ENCODE measurements at places on chromosomes 16 and 17.
A peak's percentile ranks its signal among the peaks of the same experiment; 100 is the strongest.

DNA sequence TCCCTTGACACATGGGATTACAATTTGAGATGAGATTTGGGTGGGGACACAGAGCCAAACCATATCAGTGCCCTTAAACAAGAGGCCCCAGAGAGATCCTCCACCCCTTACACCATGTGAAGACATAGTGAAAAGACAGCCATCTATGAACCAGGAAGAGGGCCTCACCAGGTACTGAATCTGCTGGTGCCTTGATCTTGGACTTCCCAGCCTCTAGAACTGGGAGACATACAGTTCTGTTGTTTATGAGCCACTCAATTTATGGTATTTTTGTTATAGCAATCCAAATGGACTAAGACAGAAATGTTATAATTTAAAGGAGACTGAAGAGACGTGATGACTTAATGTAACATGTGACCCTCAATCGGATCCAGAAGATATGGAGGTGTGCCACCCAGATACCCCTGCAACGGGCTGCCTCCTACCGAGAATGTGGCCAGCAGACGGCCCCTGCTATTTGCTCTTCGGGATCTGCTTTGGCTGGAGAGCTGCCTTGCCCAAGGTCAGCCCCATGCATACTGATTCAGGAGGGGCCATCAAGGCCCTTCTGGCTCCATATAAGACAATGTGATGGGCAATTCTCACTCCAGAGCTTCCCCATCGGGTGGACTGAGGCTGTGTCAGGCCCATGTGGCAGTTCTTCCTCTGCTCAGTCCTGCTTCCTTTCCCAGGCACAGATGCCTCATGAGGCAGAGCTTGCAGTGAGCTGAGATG lies 80.6 kb downstream of the NETO2 start:
- no peak for DNase-seq

GRCh38 chr17:48457080-48457836 lies 27.2 kb upstream of the SKAP1 start:
- peak; percentile 28 for DNase-seq

GRCh38 chr17:39867880-39868553 lies at the start of gene ZPBP2:
ZPBP2 (plus strand) TSS chr17:39868202; CDS start chr17:39868355, 153 bp downstream.
- no peak for DNase-seq

GRCh38 chr17:62847426-62847825 lies 39.3 kb upstream of the MARCHF10 start:
- no peak for DNase-seq

DNA sequence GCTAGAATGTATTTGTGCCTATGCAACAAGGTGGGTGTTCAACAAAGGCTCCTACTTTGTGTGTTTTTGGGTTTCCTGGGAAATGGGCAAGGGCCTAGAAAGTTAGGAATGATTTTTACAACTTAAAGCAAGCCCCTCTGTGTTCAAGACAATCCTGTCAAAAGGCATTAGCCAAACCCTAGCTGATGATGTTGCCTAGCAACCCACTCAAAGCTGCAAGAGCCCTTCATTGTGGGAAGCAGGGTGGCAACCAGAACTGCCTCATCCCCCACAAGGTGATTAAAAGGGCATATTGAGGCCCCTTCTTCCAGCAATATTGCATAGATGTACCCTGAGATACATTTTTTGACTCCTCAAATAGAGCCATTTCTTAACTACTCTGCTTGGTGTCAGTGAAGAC lies 16.0 kb upstream of the RASL10B start:
- no peak for DNase-seq

- DNase-seq: no peak
Observed at GRCh38 chr17:29686993-29687590, 64.4 kb upstream of the CORO6 start.

DNA sequence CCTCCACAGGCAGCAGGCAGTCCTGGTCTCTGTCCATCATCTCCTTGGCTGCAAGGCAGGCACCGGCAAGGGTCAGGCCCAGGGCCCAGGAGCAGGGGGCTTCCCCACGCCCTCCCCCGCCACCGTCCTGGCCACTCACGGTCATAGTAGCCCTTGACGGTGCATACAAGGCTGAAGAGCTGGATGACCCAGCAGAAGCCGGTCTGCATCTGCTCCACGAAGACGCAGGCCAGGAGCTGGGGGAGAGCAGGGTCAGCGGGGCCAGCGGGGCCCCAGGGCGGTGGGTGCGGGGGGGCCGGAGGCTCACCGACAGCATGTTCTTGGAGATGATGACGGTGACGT lies 20.1 kb downstream of the CTU2 start:
- no peak for DNase-seq

DNA sequence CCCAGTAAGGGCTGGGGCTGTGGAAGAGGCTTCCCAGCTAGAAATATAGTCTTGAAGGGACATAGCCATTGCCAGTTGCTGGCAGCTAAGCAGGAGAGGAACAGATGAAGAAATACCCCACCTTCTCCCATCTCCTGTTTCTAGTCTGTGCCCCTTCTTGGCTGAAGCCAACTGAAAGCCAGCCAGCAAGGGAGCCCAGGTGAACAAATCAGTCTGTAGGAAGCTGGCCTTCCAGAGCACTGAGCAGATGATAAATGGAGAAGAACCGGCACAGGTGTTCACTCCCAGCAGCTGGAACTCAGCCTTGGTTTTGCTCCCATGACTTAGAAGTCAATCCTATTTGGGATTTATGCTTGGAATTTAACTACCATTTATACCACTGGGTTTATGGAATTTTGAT lies 69.2 kb upstream of the DHX40 start:
- DNase-seq: peak; percentile 67

DNA sequence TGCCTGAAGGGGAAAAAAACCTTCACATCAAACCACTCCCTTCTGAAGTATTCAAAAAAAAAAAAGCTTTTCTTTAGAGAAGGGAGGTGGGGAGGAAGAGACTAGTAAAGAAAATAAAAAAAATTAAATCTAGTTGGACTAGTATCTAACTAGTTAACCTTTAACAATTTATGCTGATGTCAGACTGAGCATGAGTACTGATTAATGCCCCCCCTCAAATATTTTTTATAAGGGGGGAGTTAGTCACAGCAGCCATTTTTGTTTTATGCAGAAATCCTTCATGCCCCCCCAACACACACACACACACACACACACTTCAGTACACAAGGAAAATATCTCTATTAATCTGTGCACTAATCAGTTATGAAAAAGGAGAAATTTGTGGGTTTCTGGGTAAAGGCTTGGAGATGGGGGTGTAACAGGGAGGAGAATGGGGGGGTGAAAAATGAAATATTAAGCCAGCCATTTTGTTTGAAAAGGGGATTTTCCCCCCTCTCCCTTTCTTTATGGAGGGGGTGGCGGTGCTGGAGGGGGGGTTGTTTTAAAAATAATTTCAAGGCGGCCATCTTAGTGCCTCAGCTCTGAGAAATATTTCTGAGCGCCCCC lies 4.7 kb upstream of the CHD3 start:
- DNase-seq: peak; percentile 74

DNA sequence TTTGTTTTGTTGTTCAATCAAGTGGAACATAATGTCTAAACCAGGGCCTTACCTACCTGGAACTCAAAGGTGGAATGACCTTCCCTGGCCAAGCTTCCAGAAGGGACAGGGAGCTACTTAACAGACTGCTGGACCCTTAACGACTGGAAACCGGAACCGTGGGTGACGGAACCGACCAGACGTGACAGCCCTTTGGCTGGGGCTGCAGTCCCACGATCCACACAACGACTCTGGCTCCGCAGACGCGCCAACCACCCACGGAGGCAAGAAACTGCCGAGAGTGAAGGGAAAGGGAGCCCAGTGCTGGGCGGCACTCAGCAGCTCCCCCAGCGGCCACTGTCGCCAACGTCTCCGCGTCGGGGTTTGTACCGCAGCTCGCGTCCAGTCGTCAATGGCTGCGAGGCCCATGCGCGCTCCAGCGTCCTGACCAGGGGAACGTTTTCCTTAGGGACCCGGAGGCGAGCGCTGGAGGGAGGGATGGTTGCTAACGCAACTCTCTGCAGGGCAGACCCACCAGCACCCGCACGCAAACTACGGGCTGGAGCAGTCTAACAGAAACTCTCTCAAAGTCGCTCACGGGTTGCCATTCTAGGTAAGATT lies 5.5 kb upstream of the KIF22 start:
- DNase-seq: no peak

DNA sequence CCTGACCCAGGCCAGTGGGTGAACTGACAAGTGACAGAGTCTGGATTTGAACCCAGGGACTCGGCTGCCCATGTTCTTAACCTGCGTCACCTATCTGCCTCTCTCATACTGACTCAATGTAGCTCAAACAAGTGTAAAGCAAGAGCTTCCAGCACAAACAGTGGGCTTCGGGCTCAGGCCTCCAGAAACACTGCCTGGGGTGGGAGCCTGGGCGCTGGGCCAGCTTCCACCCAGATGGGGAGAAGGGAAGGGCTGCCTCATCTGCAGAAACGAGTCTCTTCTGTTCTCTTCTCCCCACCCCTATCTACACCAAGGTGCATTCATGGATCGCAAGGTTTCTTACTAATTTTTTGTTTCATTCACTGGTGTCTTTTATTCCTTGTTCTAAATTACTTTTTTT lies 1.3 kb downstream of the CDRT4 start:
- peak; percentile 9 for DNase-seq

DNA sequence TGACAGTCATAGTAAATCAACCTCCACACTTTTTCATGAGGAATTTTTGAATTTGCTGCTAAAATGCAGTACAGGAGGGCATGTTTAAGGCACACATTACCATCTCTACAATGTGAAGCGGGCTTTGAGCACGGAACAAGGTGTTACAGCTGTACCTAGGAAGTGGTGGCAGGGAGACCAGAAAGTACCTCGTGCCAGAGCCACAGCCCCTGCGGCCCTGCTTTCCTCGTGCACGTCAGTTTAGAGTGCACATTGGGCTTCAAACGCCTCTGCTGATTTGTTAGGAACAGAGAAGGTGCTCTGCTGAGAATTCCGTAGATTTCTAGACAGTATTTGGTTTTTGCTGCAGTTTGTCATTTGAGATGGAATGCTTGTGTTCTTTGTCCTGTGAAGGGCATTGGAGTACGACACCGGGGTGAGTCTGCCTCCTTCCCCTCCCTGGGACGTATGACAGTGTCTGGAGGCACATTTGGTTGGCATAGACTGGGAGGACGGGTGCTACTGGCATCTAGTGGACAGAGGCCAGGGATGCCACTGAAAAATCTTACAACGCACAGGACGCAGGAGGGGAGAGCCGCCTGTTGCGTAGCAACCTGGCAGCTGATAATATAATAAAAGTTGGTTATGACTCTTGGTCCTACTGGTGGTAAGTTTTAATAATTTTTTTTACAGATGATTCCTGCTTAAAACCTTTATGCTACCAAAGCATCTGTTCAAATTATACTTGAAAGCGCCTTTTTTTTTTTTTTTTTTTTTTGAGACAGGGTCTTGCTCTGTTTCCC lies 9.1 kb downstream of the FOXK2 start:
- DNase-seq: peak; percentile 38

- no peak for DNase-seq
Observed at GRCh38 chr17:42535155-42536047, 640 bp upstream of the NAGLU start.

DNA sequence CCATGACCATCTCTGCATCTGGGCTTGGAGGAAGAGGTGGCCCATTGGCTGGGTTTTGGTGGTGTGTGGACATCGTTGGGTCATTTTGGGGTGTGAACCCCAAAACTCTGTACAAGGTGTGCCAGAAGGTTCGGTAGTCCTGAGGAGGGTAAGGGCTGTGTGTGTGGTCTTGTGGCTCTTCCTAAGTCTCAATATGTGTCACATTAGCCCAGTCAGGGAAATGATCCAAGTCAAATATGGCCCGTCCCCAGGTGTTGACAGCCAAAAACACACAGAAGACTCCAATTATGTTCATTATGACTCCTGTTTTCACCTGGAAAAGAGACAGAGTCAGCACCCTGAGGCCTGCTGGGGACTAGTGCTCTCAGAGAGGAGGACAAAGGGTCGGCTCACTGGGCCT lies 27.1 kb downstream of the SLC13A5 start:
- no peak for DNase-seq

Data from NCI-H2171 treated with DMSO at 0.1 percent for 48 hours (cell line).